ENCODE measurements at places on chromosomes 11 and 22. TPM values are rescaled to one million over a fixed set of nuclear protein-coding genes. Genes with fewer than 3 reads are reported as not detected.

DNA sequence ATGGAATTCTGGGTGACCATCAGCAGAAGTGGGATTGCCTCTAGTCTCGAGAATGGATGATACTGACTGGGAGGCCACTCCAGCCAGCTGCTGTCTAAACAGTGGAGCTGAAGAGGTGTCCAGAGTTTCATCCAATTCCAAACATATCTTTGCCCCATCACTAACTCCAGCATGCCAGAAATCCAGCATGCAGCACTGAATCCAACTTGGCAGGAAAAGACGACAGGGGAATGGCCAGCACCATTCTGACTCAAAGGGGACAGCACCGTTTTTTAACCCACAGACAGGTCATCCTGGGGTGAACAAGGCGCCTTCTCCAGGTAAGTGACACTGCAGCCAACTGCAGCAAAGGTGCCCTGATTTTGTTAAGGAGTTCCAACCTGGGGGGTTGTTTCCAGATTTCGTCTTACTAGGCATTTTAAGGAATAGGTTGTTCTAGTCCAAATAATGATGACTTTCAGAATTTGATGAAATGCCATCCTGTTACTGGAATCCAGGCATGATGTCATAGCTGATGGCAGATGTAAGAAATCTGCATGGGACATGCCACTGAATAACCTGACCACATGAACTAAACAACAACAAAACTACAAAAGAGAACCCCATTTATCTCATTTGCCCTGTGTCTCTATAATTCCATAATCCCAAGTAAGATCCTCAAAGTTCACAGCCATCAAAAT, 32.3 kb downstream of the FEZ1 start:
- DNase-seq = no peak

DNA sequence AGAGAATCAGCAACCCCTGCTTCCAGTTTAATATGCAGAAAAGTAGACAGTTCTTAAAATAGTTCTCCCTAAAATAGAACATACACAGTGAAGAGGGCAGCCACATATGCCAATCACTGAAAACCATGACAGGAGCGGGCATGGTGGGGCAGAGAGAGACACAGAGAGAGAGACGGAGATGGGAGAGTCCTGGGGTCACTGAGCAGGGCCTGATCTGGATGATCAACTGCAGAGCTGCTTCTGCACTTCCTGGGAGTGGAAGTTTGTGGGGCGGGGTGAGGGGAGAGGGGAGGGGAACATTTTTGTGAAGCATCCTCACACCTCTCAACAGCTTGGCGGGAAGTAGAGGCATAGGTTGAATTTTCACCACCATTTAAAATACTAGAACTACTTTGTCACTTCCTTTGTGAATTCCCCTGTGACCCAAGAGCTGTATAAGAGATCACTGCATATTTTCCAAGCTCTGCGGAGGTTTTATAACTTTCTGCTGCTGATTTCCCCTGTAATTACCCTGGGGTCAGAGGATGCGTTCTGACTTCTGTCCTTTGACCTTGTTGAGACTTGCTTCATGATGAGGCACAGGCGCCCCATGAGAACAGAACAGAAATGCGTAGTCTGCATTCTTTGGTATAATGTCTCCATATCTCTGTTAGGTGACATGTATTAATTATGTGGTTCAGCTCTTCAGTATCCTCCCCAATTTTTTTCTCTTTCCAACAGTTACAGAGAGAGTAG, 419.4 kb downstream of the BRD1 start:
- no peak for DNase-seq

GRCh38 chr22:17924735-17925364, 99.5 kb downstream of the MICAL3 start:
- no peak for DNase-seq

- DNase-seq = no peak
Observed at GRCh38 chr11:33110083-33110482, 51.2 kb downstream of the CSTF3 start.

GRCh38 chr11:114366331-114367243, 33.7 kb downstream of the C11orf71 start:
- DNase-seq = no peak

- DNase-seq = no peak
Observed at GRCh38 chr11:613369-613968, 2.3 kb downstream of the IRF7 start.

The KIF18A gene
- 18.1 TPM for total RNA-seq

The AIFM3 gene
- 0.26 TPM for total RNA-seq

The SMTNL1 gene
- total RNA-seq = not detected
